Suppressor macrophage treated with lipopolysaccharide for 4 hours (primary cell): ENCODE measurements at places on chromosomes 11 and 22.
A peak's percentile ranks its signal among the peaks of the same experiment; 100 is the strongest.

GRCh38 chr11:120413480-120413879, 77.3 kb downstream of the ARHGEF12 start:
- DNase-seq: no peak

DNA sequence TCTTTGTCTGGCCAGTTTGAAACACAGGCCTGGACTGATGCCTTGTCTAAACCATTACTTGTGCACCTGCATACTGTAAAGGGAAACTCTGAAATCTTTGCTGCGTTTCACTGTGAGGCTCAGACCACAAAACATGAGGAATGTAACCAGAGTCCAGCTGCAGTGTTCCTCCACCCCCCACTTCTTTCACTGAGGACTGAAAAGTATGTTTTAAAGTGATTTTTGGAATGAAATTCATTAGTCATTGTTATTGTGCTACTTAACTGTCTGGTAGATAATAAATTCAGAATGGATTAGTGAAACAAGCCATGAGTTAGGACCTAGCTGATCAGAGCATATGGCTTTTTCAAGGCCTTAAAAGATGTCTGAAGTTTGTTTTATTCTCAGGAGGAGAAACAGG, 181.2 kb downstream of the WNT11 start:
- no peak for DNase-seq

DNA sequence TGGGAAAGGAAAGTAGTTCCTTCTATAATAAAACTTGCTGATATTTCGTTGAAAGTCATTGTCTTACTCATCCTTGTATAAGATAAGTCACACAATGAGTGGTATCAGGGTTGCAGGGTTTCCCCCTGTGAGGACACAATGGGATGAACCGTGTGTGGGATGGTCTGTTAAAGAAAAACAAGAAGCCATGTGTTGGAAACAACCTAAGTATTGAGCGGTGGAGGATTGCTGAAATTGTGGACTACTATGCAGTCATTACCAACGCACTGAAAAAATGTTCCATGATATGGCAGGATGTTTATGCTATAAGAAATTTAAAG, 28.6 kb downstream of the PTPRJ start:
- peak; percentile 97 for DNase-seq

- DNase-seq: no peak
Measured at GRCh38 chr11:90855531-90855930, 632.7 kb upstream of the CHORDC1 start.

- peak; percentile 12 for DNase-seq
Measured at GRCh38 chr11:33802194-33802950, 28.1 kb upstream of the FBXO3 start.

DNA sequence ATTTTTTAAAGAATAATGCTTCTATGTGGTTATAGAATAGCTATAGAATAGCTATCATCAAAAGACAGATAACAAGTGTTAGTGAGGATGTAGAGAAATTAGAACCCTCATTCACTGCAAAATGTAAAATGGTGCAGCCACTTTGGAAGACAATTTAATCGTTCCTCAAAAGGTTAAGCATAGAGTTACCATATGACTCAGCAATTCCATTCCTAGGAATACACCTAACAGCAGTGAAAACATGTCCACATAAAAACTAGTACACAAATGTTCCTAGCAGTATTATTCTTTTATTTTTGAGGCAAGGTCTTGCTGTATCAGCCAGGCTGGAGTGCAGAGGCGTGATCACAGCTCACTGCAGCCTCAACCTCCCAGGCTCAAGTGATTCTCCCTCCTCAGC, 34.0 kb downstream of the RTL6 start:
- no peak for DNase-seq

GRCh38 chr11:75432911-75433321, at the start of gene KLHL35:
KLHL35 (minus strand) TSS chr11:75433203; CDS start chr11:75430629, 2,574 bp downstream.
- DNase-seq: no peak

GRCh38 chr11:35564245-35564595, 38.8 kb upstream of the PAMR1 start:
- no peak for DNase-seq

DNA sequence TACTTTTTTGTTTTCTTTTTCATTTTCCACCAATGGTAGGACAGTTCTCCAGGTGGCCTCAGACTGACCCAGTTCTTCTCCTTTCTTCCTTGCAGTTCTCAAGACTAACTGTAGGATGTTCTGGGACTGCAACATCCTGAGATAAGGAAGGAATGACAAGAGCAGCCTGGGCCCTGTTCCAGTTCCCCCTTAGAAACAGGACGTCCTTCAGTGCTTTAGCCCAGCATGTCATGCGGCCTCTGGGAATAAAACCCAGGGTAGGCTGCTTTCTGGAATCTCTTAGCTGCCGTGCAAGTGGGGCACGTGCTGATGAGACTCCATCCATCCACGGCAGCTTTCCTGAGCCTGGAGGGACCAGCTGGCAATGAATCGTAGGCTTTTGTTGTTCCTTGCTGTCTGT, 24.0 kb upstream of the CADM1 start:
- DNase-seq: no peak

- no peak for DNase-seq
Measured at GRCh38 chr11:127653076-127653475, 652.5 kb upstream of the KIRREL3 start.

DNA sequence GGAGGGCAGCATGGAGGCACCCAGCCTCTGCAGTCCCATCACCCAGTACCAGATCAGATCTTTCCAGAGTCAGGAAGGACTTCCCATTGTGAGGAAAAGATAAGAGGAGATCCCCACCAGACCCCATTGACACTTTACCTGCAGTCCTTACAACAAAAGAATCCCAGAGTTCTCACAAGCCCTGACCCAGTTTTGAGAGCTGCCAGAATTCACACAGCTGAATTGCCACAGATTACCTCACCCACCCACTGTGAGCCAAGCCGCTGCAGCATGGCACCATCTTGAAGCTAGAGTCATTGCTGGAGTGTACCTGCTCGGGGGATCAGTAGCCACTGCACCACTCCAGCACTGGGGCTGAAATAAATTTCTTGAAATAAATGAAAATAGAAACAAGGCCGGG, 91.8 kb upstream of the UBASH3B start:
- no peak for DNase-seq

DNA sequence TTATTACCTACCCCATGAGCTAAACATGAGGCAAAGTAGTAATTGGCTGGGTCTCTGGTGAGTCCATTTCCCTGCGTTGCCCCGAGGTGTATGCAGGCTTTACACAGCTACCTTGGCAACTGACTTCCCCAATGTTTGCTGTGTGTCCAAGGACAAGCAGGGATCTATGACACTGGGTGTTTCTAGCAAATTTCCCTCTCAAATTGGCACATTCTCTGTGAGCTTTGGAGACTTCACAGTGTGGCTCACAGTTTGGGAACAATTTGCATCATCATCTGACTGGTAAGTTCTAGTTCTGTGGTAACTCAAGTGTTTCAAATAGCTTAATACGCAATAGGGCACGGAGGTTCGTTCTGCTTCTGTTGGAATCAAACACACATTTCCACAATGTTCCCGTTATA, 12.5 kb downstream of the NNMT start:
- peak; percentile 66 for DNase-seq

GRCh38 chr11:27705873-27706820, 5.9 kb upstream of the BDNF start:
- peak; percentile 16 for DNase-seq

- DNase-seq: no peak
Measured at GRCh38 chr11:75785187-75785586, 16.6 kb downstream of the DGAT2 start.

GRCh38 chr11:92675303-92675702, 294.1 kb upstream of the MTNR1B start:
- DNase-seq: no peak

DNA sequence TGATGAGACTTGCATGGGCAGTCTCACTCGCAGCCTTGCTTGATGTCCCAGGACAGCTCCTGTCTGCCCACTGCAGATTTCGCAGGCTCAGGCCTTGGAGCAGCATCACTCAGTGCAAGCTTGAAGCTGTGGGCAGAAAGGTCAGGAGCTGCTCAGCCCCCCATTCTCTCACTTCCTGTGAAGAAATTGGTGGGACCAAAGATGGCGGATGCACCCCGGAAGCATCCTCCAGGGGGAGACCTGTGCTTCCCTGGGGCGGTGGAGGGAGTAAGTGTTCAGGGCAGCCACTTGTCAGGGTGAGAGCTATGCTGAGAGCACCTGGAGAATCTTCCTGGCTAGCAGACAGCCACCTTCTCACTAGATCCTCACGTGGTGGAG, 11.3 kb downstream of the PLAAT2 start:
- DNase-seq: no peak
